ENCODE measurements at places on chromosomes 5 and 9.

DNA sequence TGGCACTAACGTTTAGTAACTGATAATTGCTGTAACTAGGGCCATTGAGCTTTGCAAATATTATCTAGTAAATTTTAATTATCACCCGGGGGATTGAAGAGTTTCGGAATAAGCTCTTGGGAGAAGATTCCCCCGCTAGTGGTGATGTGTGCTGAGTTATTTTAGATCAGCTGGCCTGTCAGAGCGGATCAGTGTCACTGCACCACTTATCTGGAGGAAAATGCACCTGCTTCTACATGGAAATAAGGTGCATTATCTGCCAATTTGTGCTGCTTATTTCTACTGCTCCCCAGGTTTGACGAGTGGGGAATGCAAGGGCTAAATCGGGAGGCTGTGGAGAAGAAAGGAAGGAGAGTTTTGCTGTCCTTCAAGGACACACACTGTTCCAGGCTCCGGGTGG is 518.6 kb downstream of the TLE4 start:
- DNase-seq = no peak

- no peak for DNase-seq
Observed at GRCh38 chr9:108855529-108855886, 278 bp downstream of the ACTL7B start.

GRCh38 chr5:141657937-141658545 is 6.8 kb upstream of the FCHSD1 start:
- DNase-seq = no peak

- DNase-seq = no peak
Observed at GRCh38 chr5:73143716-73144115, 23.3 kb downstream of the TMEM171 start.

DNA sequence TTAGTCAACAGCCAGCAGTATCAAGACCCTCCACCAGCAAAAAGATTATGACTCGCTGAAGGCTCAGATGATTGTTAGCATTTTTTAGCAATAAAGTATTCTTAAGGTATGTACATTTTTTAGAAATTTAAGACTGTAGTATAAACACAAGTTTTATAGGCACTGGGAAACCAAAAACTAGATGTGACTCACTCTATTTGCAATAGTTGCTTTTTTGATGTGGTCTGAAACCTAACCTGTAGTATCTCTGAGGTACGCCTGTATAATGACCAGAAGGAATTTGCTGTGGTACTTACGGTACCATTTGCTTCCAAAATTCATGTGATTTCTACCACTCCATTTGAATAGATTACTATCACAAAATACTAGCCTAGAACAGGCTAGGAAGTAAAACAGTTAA is 60.8 kb downstream of the WDR41 start:
- no peak for DNase-seq

- peak; percentile 28 for DNase-seq
Observed at GRCh38 chr5:43020399-43020746, 19.7 kb downstream of the ANXA2R start.

- no peak for DNase-seq
Observed at GRCh38 chr9:99103901-99104458, 933 bp upstream of the TGFBR1 start.
